ENCODE measurements at places on chromosomes 7 and 10.
A peak's percentile ranks its signal among the peaks of the same experiment; 100 is the strongest.

GRCh38 chr10:115049960-115050359, 43.2 kb upstream of the ATRNL1 start:
- DNase-seq = no peak

DNA sequence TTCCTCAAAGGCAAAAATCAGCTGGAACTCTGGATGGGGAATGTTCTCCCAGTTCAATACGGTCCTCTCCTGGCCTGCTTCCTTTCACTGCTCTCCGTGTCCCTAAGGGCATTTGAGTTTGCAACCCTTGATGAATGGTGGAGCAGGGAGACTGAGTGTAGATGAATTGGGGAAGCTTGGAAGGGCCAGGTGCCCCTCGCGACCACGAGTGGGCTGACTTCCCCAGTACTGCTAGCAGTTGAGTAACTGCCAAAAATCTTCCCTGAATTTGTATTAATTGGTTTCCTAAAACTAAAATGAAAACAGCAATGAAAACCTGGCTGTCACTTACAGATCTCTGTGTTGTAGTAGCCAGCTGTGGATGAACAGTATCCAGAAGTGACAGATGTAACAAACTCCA, 13.6 kb downstream of the IRF5 start:
- DNase-seq = no peak

GRCh38 chr10:78218798-78219490, 185.3 kb downstream of the RPS24 start:
- DNase-seq = peak; percentile 87

DNA sequence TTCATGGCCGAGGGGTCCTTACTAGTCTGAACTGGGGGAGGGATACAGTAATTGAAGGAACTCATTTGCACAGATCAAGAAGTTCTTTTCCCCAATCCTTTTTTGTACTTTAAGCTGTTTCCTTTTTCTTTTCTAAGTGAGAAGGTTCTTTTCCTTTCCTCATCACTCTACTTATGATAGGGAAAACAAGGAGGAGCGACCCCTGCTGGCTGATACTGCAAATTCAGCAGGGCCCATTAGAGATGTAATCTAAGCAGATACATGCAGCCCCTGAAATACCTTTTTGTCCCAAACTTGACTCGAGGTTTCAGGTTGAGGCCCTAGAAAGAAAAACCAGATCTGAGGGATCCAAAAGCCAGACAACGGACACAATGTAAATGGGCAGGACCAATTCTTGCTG, 305.5 kb downstream of the DNAJB9 start:
- DNase-seq = no peak

DNA sequence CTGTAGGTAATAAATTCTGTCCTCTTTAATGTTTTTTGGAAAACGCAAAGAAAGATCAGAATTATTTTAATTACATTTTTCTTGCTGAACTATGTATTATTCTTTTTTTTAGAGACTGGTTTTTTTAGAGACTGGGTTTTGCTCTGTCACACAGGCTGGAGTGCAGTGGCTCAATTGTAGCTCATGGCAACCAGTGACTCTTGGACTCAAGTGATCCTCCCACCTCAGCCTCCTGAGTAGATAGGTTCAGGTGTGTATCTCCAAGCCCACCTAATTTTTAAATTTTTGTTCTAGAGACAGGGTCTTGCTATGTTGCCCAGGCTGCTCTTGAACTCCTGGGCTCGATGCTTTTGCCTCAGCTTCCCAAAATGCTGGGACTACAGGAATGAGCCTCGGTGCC, 5.3 kb upstream of the DENND10 start:
- no peak for DNase-seq

DNA sequence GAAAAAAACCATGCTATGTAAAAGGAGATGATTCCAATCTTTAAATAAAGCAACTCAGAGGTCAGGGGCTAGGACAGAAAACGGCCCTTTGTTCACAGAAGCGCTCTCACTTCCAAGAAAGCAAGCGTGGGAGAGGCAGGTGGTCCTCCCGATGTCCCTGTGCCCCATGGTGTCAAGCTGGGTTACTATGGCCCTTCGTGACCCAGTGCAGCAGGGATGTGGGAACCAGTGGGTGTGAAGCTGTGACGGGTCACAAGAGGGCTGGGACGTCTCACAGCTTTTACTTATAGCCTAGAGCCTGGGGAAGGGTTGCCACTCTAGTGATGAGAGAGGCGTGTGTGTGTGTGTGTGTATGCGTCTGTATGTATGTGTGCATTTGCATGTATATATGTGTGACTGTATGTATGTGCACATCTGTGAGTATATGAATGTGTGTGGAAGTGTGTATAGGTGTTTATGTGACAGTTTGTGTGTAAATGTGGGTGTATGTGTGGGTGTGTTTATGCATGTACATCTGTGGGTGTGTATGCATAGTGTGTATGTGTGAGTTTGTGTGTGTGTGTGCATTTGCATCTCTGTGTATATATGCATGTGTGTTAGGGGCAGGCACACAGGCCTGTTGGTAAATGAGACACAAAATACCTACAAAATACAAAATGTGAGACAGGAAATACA, 25.2 kb downstream of the HTRA1 start:
- no peak for DNase-seq

Measured in NCI-H774 (cell line).